ENCODE measurements at places on chromosomes 16 and 17.

DNA sequence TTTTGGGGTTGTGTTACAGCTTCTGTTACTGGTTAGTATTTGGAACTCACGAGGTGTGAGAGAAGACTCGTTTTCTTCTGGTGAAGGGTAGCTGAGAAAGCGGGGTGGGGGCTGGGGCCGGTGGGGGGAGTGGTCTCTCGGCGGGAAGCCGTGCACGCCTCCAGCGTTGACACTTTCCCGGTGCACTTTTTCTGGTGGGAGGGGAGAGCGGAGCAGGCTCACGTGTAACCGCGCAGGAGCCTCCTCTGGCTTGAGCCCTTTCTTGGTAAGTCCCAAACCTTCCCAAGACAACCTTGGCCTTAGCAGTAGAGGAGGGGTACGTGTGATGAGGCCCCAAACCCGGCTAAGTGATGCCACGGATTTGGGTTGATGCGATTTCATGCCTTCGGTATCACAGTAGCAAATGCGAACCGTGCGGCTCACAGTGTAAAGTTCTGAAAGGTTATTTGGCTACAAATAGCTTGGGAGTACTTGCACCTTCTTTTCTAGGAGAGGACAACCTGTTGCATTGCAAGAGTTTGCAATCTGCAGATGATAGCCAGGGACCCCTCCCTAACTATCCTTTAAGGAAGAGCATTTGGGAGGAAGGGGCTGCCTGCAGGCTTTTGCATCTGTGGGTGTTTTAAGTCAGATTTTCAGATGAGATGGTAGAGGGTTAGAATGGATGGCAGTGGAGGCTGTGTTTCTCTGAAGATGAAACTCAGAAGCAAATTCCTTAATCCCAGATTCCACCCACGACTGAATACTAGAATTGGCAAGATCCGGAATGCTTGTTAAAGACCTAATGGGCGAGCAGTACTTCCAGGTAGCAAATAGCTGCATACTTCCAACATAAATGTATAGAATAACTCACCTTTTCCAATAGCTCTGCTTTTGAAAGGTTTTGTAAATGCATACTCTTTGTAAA is 1.5 kb downstream of the HLF start:
- no peak for DNase-seq

GRCh38 chr16:59238246-59238645 is 504.1 kb upstream of the GOT2 start:
- DNase-seq = no peak

GRCh38 chr17:34581446-34582184 is 2.2 kb downstream of the TMEM132E start:
- no peak for DNase-seq

- DNase-seq = no peak
Observed at GRCh38 chr17:181245-182049, at the start of gene DOC2B. DOC2B (minus strand) TSS chr17:181650; CDS start chr17:181479, 171 bp downstream.

- DNase-seq = peak; percentile 76
Observed at GRCh38 chr17:17919169-17920107, 52.8 kb downstream of the TOM1L2 start.

DNA sequence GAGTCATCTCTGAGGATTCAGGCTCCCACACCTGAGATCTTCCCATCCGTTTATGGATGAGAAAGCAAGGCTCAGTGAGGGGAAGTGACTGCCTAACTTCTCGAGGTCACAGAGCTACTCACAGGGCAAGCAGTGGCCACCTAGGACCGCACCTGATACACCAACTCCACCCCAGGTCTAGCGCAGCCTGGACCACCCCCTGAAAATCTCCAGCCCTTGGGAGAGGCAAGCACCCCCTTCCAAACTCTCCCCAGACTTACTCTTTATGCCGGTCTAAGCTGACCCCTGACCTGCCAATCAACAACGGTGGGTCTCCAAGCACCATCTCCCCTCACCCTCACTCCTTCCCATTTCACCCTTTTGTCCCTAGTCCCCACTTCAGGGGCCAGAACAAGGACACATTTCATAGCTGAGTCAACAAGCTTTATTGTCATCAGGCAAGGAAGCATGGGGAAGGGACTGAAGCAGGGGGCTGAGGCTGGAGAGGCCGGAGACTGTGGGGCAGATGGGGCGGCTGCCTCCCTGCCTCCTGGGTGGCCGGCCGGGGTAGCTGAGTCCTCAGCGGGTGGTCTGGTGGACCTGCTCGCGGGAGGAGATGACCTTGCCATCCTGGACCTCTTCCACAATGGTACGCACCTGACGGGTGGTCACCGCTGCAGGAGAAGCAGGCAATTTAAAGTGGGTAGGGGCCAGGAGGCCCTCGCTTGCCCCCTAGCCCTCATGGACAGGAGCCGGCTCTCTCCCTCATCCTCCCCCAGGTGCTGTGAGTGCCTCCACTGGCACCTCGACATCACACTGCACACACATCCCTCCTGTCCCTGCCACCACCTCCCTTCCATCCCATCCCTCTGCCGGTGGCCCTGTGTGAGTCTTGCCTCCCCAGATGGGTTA is 5.1 kb downstream of the KRT17 start:
- no peak for DNase-seq

- DNase-seq = no peak
Observed at GRCh38 chr16:62711797-62712196, 675.6 kb upstream of the CDH8 start.

DNA sequence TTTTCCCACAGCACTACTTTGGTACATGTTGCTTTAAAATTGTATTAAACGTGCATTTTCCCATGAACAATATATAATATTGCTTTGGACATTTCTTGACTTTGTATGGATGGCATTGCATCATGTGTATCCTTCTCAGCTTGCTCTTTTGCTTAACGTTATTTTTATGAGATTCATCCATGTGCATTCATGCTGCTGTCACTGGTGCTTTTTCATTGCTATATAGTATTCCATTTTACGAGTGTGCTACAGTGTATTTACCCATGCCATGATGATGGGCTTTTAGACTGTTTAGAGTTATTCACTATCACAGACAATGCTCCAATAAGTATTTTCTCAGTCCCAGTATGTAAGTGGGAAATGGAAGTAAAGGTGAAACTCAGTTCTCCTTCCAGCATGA is 195.2 kb upstream of the COX10 start:
- no peak for DNase-seq

- no peak for DNase-seq
Observed at GRCh38 chr17:64084940-64085649, 44.8 kb downstream of the ERN1 start.

DNA sequence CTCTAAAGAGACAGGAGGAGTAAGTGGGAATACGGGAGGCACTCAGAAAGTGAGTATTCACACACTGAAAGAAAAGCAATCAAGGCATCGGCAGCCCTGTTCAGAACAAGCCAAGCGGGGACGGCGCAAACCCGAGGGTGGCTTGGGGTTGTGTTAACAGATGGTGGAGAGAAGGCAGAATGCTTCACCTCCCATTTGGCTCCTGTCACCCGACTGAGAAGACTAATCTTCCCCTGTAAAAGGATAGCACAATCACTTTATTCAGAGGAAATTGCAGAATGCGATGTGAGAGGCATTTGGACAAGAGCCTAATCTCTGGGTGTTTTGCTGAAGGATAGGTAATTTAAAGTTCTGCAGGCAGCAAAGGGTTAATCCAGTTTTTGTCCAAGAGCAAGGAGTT is 119.3 kb upstream of the WSCD1 start:
- DNase-seq = no peak

GRCh38 chr17:32276171-32276601 is 10.6 kb downstream of the RHBDL3 start:
- DNase-seq = no peak

- DNase-seq = no peak
Observed at GRCh38 chr17:80442323-80442659, 27.3 kb downstream of the ENDOV start.

DNA sequence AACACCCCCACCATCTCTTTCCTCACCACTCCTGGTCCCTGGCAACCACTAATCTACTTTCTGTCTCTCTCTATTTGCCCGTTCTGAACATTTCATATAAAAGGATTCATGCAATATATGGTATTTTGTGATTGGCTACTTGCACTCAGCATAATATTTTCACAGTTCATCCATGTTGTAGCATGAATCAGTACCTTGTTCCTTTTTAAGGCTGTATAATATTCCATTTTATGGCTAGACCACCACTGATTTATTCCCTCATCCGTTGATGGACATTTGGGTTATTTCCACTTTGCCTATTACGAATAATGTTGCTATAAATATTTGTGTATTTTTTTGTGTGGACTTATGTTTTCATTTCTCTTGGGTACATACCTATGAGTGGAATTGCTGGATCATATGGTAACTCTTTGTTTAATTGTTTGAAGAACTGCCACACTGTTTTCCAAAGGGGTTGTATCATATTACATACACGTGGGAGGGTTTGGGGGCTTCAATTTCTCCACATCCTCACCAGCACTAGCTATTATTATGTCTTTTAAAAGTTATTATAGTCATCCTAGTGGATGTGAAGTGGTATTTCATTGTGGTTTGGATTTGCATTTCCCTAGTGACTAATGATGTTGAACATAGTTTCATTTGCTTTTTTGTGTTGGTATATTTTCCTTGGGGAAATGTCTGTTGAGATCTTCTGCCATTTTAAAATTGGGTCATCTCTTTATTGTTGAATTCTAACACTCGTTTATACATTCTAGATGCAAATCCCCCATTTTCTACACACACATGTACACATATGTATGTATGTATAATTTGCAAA is 26.3 kb downstream of the SEC14L5 start:
- no peak for DNase-seq

GRCh38 chr16:81655469-81656162 is 123.5 kb upstream of the PLCG2 start:
- no peak for DNase-seq
